ENCODE measurements at places on chromosomes 3 and 15.

- no peak for DNase-seq
These were observed 56.1 kb upstream of the USP3 start for GRCh38 chr15:63448266-63448665.

GRCh38 chr3:23949784-23950183 is 4.7 kb downstream of the NR1D2 start:
- DNase-seq, result no peak

DNA sequence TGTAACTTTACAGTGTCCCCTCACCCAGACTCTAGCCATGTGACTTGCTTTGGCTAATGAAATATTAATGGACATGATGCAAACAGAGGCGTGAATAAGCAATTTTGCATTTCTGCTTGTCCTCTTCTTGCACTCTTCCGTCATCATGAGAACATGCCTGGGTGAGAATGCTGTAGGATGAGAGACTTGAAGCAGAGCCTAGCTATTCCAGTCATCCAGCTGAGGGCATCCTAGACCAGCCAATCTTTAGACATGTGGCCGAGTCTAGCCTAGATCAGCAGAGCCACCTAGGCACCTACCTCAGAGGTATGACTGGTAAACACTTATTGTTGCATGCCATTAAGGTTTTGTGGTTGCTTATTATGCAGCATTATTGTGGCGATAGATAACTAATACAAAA is 450.5 kb upstream of the AZI2 start:
- no peak for DNase-seq

GRCh38 chr15:78264304-78265136 is at the start of gene DNAJA4:
DNAJA4 (plus strand) TSS chr15:78264562; CDS start chr15:78264764, 202 bp downstream.
- DNase-seq, result no peak

DNA sequence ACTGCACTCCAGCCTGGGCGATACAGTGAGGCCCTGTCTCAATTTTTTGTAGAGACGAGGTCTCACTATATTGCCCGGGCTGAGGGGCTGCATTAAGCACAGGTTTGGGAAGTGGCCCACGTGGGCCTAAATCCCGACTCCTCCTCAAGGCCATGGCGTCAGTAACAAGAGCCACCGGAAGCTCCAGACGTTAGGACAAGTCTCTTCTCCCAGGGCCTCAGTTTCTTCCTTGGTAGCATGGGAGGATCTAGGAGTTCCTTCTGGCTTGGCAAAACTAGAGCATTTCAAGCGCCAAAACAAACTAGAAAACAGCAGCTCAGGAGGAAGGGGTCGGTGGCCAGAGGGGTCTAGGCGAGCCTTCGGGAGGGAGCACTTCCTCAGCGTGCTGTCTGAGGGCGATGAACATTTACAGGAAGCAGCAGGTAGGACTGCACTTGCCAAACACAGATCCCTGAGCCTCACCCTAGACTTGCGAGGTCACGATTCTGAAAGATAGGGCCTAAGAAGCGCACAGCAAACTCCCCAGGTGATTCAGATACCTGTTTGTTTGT is 536 bp downstream of the SNAPC5 start:
- no peak for DNase-seq

- no peak for DNase-seq
These were observed 600.5 kb downstream of the EDEM1 start for GRCh38 chr3:5787861-5788488.

GRCh38 chr3:9986230-9986725 is 363 bp downstream of the EMC3 start:
- DNase-seq, result no peak

DNA sequence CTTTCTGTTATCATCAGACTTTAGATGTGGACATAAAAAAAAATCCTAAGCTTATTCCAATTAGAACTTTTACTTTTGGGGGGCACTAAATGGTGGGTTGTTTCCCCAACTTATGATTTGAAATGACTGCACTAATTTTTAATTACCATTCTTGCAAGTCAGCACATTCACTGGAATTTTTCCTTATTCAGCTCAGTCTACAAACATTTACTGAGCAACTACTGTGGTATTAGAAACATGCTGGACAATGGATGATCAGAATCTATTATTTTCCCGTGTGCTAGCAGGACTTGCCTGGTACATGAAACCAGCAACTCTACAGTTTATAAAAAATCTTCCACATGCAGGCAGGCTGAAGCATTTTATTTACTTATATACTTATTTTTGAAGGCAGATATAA is 273.6 kb downstream of the FOXP1 start:
- no peak for DNase-seq

DNA sequence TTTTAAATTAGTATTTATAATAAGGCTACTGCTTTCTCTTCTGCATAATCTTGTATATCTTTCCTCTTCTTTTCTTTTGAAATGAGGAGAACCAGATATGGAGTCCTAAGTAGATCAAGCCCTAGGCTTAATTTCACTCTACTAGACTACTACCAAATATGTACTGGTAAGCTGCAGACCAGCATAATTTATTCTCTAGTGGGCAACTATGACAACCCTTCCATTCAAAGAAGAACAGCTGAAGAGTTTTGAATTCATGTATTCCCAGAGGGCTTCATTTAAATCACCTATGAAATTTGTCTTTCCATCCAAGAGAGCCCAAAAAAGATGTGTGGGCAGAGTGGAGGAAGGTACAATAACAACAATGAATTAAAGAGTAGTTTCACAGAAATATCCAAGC is 10.0 kb downstream of the RAD18 start:
- DNase-seq, result no peak

- no peak for DNase-seq
These were observed 21.5 kb upstream of the CHD2 start for GRCh38 chr15:92878593-92879053.

- no peak for DNase-seq
These were observed 1.2 kb downstream of the GNAI2 start for GRCh38 chr3:50237133-50237651.

DNA sequence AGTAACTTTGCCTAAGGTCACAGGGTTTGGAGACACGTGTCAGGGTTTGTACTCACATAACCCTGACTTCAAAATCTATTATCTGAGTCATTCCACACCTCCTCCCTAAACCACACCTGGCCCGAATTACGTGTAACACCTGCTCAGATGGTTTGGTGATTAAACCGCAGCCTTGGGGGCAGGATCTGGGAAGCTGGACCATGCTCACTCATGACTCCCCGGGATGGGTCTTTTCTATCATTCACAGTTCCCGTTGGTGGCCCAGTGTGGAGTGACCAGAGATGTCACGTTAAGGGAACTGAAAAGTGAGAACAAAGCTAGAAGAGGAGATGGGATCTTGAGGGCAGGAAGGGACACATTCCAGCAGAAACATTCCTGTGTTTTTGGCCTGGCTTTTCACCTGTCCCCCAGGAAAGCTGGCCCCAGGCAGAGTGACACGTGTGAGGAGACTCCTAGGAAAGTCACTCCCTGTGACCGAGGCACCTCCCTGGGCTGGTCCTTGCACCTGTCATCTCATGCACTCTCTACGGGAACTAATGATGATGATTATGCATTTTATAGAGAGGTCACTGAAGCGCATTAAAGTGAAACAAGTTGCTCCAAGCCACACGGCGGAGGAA is 75.4 kb upstream of the POMGNT2 start:
- DNase-seq, result no peak

GRCh38 chr3:95460274-95460673 is 1354.1 kb upstream of the EPHA6 start:
- no peak for DNase-seq

- no peak for DNase-seq
These were observed 161.0 kb upstream of the UBE2E2 start for GRCh38 chr3:23041918-23042696.

- DNase-seq, result no peak
These were observed 114.1 kb upstream of the FRMD4B start for GRCh38 chr3:69499899-69500421.
